Mesothelial cell of epicardium (in vitro differentiated cells): ENCODE measurements at places on chromosomes 3 and 15. TPM values are rescaled to one million over a fixed set of nuclear protein-coding genes. Genes with fewer than 3 reads are reported as not detected.

DNA sequence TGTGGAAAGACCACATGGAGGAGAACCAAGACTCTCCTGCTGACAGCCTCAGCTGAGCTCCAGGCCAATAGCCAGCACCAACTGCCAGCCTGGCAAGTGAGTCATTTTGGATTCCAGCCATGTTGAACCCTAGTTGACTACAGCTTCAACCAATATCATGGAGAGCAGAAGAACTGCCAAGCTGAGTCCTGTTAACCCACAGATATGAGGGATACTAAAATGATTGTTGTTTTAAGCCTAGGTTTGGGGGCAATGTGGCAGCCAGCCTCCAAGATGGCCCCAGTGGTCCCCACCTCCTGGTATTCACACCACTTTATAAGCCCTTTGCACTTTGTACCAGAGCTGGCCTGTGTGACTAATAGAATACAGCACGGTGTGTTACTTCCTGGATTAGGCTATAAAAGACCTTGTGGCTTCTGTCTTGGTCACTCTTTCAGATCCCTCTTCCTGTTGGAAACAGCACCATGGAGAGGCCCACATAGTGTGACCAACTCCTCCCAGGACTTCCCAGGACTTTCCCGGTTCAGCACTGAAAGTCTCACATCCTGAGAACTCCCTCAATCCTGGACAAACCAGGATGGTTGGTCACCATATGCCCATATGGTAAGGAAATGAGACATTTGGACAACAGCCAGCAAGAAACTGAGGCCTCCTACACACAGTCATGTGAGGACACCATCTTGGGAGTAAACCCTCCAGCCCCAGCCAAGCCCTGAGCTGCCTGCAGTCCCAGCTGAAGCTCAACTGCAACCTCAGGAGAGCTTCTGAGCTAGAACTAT, 32.4 kb upstream of the CDV3 start:
- peaks cover 6% of the 10 kb centered on the region for H3K4me1 ChIP-seq
- H3K27me3 ChIP-seq, result no peaks in the 10 kb centered on the region
- DNase-seq, result no peak
- H3K36me3 ChIP-seq, result no peaks in the 10 kb centered on the region
- no peak overlapping the region for H3K27ac ChIP-seq

DNA sequence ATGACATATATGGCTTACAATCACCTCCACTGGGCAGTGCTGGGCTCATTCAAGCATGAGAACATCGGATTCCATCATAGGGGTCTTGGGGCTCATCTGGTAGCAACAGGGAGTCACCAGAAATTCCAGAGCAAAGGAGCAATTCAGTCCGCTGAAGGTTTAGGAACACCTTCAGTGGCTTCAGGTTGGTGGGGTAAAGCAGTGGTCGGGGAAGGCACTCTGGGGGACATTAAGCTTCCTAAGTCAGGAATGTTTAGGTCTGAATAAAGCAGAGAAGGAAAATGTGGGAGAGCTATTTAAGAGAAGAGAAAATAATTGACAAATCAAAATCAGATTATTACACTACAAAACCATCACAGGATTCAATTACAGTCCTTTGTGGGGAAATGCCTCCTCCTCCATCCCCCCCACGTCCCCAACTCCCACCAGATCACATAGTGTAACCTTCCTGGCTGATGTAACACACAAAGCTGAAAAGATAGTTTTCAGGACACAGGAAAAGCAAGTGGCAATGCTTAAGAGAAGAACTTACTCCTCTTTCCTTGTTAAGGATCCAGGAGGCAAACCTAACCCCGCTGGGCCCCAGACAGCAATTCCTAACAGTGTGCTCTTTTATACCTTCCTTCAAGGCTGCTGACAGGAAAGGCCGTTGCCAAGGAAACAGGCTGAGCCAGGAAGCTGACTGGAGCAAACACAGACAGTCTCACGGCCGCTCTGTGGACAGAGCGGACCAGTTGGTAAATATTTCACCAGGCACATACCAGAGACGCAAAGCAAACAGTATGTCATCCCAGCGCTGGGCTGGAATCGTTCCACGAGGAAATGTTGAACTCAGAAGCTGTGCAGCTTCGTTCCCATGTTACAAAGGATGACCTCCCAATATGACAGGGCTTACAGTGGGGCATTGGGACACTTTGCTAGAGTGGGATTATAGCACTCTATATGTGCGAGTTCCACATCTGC, 57.5 kb upstream of the LMCD1 start:
- DNase-seq, result peak; percentile 71
- H3K27me3 ChIP-seq, result no peaks in the 10 kb centered on the region
- H3K36me3 ChIP-seq, result no peaks in the 10 kb centered on the region

DNA sequence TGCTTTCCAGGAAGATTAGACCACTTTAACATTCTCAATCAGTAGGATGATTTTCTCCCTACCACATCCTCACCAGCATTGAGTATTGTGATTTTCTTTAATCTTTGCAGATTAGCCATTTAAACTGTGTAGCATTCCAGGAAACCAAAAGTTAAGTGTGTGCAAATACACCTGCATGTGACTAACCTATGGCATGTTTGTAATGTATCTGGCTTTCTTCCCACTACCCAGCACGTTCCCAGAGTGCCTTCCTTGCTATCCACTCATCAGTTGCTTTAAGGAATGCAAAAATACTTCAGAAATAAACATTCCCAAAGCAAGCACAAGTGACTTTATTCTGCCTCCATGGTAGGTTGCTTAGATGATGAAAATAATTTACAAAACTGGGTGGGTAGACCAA, 74.2 kb downstream of the ATG7 start:
- no peaks in the 10 kb centered on the region for H3K27me3 ChIP-seq
- H3K4me3 ChIP-seq, result no peak overlapping the region
- no peak for DNase-seq
- no peak overlapping the region for H3K27ac ChIP-seq
- H3K4me1 ChIP-seq, result no peaks in the 10 kb centered on the region

DNA sequence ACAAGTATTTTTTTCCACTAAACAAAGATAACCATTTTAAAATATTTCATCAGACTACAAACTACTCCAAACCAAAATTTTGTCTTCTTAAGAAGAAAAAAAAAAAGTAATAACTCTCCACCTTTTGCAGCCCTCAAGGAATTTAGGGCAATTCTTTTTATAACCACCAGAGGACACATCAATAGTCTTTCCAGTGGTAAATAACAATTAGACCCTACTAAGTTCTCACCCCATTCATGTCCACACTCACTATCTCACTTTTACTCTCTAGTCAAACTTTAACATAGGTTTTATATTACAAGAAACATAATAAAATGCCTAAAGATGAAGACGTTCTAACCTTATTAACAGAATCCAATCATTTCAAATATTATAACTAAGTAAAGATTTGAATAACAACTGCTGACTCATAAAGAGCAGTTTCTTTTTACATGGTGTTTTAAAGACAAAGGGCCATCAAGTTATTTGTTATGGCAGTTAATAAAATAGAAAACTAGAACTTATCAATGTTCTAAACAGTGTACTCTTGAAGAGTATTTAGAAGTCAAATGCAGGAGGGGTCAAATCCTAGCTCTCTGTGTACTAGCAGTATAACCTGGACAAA, 33.0 kb downstream of the CCDC39 start:
- no peaks in the 10 kb centered on the region for H3K4me1 ChIP-seq
- H3K4me3 ChIP-seq, result no peak overlapping the region
- H3K27ac ChIP-seq, result no peak overlapping the region
- DNase-seq, result no peak

DNA sequence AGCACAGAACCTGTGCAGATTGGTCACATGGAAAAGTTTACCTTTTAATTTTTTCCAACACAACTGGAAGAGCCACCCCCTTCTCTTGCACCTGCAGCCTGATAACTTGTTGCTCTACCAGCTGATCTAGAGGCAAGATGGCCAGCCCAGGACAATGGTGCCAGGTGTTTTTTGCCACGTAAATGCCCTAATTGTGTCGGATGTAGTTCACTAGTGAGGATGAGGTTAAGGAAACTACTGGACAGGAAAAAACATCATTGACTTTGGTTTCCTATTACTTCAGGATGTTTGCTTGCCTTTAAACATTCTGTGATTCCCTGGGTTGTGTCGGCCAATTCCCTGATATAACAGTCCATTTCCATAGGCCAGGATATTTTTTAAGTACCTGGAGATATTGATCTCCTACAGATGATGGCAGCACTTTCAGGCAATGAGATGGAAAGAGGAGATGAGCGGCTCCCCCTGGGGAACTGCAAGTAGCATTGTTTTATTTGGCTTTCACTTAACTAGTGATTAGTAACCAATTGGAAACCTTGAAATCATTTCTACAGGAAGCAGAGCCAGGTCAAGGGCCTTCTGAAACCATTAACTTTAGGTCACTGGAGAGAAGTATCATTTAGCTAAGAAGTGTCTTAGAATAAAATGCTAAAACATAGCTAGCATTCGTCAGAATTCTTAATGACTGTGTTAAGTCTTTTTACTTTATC, 72.5 kb downstream of the OSBPL10 start:
- H3K27me3 ChIP-seq, result no peaks in the 10 kb centered on the region
- H3K4me1 ChIP-seq, result peaks cover 2% of the 10 kb centered on the region
- no peak overlapping the region for H3K27ac ChIP-seq
- DNase-seq, result no peak
- no peak overlapping the region for H3K4me3 ChIP-seq

GRCh38 chr15:90762109-90762508, 45.0 kb downstream of the BLM start:
- H3K36me3 ChIP-seq, result peaks cover 8% of the 10 kb centered on the region
- H3K27ac ChIP-seq, result peak overlapping the region; percentile 2
- no peaks in the 10 kb centered on the region for H3K27me3 ChIP-seq
- H3K4me3 ChIP-seq, result no peak overlapping the region
- DNase-seq, result no peak

GRCh38 chr3:9935966-9936510, 2.4 kb downstream of the CRELD1 start:
- DNase-seq, result no peak
- H3K4me1 ChIP-seq, result peaks cover 20% of the 10 kb centered on the region
- peaks cover 26% of the 10 kb centered on the region for H3K36me3 ChIP-seq
- no peak overlapping the region for H3K4me3 ChIP-seq
- H3K27ac ChIP-seq, result no peak overlapping the region
- H3K27me3 ChIP-seq, result no peaks in the 10 kb centered on the region

- H3K27ac ChIP-seq, result no peak overlapping the region
- peaks cover 57% of the 10 kb centered on the region for H3K4me1 ChIP-seq
- H3K4me3 ChIP-seq, result no peak overlapping the region
- no peak for DNase-seq
- H3K36me3 ChIP-seq, result no peaks in the 10 kb centered on the region
Observed at GRCh38 chr3:36212251-36212650, 168.1 kb upstream of the STAC start.

- peaks cover 2% of the 10 kb centered on the region for H3K4me1 ChIP-seq
- H3K27ac ChIP-seq, result no peak overlapping the region
- no peak overlapping the region for H3K4me3 ChIP-seq
- H3K27me3 ChIP-seq, result peaks cover 9% of the 10 kb centered on the region
- no peak for DNase-seq
Observed at GRCh38 chr15:60065951-60066350, 61.8 kb downstream of the FOXB1 start.

- H3K4me3 ChIP-seq, result no peak overlapping the region
- H3K36me3 ChIP-seq, result no peaks in the 10 kb centered on the region
- DNase-seq, result no peak
Observed at GRCh38 chr3:97974996-97975395, 2.8 kb upstream of the RIOX2 start.

DNA sequence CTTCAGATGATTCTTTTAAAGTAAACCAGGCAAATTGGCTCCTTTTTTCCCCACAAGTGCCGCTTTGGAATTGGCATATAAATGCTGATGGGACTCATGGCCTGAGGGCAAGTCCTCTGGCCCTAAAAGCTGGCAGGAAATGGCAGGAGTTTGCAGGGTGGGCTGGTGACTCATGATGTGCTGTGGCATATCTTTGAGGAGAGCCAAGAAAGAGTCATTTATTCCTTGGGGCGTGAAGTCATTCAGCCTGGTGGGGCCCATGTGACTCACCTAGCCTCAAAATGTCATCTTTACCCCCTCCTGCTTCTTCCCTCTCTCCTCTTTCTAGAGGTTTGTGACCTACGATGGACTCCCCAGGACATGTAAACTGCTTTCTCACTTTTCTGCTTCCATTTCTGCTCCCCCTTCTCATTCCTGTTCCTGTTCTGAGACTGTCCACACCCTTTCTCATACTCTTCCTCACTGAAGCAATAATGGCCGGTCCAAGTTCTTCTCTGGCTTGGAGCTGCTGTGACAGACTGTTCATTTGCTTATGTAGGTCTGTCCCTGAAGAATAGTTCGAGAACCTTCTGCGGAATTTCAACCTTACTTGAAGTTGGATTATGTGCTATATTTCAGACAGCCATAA, 326.1 kb downstream of the SATB1 start:
- H3K27me3 ChIP-seq, result no peaks in the 10 kb centered on the region
- H3K4me3 ChIP-seq, result no peak overlapping the region
- no peak overlapping the region for H3K27ac ChIP-seq
- H3K4me1 ChIP-seq, result peaks cover 17% of the 10 kb centered on the region
- DNase-seq, result no peak

DNA sequence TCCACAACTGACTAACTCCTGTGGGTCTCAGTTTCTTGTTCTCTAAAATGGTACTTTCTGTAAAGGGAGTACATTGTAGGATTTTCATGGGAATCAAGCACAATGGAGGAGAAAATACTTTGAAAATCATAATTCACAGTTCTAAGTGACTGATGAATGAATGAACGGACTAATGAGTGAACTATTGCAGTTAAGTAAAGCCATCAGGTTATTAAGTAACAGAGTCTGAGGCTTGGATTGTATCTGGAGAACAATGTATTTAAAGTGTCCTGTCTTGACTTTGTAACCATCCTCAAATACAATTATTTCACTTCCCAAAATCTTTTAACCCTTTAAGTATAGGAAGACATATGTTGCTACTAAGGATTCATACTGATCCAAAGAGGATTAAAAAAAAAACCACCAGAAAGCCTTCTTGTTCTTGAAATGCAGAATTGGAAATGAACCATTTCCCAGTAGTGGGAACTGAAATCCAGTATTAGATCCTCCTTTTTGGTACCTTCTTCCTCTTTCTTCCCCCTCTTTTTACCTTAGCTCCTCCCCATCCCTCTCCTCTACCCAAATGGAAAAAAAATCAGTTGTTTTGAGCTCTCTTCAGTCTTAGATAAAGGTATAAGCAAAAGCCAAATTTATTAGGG, 13.2 kb upstream of the BCL6 start:
- no peak for DNase-seq
- H3K27me3 ChIP-seq, result no peaks in the 10 kb centered on the region
- H3K36me3 ChIP-seq, result no peaks in the 10 kb centered on the region
- H3K27ac ChIP-seq, result no peak overlapping the region

- no peaks in the 10 kb centered on the region for H3K36me3 ChIP-seq
- H3K27ac ChIP-seq, result no peak overlapping the region
- peaks cover 7% of the 10 kb centered on the region for H3K27me3 ChIP-seq
- no peak overlapping the region for H3K4me3 ChIP-seq
- no peak for DNase-seq
Observed at GRCh38 chr3:50417637-50418033, 58.3 kb upstream of the TMEM115 start.

The MNS1 gene
- total RNA-seq, result 2.5 to 3.4 TPM (median 2.7 TPM) in 3 replicates

The FAM107A gene
- not detected in 3 replicates for total RNA-seq

The CFAP100 gene
- total RNA-seq, result not detected in 3 replicates

The KCNMB3 gene
- total RNA-seq, result 4.1 to 5.2 TPM (median 4.9 TPM) in 3 replicates

The GABRR3 gene
- not detected in 3 replicates for total RNA-seq

The HTR3E gene
- not detected in 3 replicates for total RNA-seq

The SNX22 gene
- total RNA-seq, result 0.78 to 0.91 TPM (median 0.79 TPM) in 3 replicates

The SNRPN gene
- 156 to 164 TPM (median 160 TPM) in 3 replicates for total RNA-seq

The CSPG4 gene
- total RNA-seq, result 11.3 to 11.8 TPM (median 11.4 TPM) in 3 replicates

The ROPN1 gene
- not detected in 3 replicates for total RNA-seq

The DIS3L gene
- total RNA-seq, result 34.7 to 39.2 TPM (median 36.4 TPM) in 3 replicates
